ENCODE measurements at places on chromosomes 3 and 15. TPM values are rescaled to one million over a fixed set of nuclear protein-coding genes. Genes with fewer than 3 reads are reported as not detected.

GPR62 gene
- 0.09 TPM for total RNA-seq

GRCh38 chr3:22349215-22349851 lies 598.3 kb upstream of the ZNF385D start:
- DNase-seq = no peak

DNA sequence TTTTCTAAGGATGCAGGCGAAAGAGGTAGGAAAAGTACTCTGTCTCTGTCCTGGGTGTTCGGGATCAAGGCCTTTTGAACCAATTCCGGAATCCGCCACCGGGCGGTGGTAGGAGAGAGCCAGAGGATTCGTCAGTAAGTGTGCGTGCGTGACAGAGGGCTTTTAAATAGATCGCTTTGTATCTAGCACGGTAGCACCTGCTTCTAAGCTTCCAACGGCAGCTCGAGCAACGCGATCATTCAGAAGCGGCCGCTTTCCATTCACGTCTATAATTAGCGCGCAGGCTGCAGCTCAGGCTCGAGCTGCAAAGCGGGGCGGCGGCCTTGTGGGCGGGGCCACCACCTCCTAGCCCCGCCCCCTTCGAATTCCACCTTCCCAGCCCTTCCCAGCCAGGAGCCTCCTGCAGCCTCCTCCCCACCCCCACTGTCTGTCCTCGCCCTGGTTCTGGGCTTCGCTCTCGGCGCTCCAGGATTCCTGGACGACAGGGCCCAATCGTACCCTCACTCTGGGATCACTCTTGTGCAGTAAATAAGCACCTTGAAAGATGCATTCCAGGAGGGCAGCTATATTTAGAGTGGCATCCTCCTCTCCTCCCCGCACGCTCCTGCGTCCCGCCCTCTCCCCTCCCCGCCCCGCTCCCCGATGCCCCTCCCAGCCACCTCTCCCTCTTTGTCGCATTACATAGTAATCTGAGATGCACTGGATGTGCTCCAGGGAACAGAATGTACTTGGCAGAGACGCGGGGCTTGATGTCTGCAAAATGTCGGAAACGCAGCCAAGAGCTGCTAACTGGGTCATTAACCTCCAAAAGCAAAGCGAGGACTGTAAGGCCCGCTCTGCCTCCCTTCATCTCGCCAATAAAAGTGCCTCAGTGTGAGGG lies 224.1 kb upstream of the TPRG1 start:
- DNase-seq = peak; percentile 95

THSD4 gene
- 36.3 TPM for total RNA-seq

DNA sequence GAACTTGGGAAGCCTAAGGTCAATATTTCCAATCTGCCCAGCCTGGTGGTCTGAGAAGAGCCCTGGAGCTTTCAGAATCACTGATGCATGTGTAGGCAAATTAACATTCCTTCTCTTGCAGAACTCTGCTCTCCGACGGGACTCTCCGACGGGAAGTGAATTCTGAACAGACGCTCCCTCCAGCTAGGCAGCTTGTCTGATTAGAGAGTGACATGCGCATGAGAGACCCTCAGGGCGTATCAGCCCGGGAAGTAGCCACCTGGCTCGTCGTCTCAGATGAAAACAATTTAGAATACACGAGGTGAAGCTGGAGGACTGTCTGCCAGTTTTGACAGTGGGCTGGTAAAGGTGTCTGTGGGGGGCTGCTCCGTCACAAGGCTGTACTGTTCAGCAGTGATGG lies 103.1 kb downstream of the DGKG start:
- peak; percentile 60 for DNase-seq

DNA sequence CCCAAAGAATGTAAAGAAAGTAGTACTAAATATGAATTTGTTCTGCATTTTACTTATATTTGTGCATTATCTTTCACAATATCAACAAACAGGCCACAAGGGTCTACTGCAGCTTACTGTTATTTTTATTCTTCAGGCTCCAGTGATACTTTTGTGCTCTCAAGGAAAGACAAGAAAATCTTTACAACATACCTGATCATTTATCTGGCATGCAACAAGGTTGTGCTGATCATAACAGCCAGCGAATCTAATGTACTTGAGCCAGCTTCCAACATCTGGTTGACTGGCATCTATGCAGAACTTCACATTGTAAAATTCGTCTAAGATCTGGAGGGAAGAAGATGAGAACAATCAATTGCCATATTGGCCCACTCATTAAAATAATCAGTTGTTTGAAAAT lies 520.0 kb downstream of the MECOM start:
- DNase-seq = peak; percentile 53

DNA sequence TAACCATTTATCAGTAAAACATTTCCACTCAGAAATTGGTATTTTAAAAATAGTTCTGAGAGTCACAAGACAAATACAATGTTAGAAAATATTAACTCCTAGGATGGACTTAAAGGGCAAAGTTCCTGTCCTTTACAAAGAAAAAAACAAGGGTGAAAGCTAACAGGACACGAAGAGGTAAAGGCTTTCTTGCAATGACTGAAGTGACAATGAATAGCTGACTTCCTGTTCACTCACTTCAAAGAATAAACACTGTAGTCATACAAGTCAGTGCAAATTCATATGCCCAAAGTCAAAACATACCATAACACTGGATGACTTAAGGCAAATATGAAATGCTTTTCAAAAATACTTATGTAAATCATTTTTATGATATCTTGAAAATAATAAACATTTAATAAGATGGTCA lies 1389.8 kb upstream of the ALCAM start:
- no peak for DNase-seq

DNA sequence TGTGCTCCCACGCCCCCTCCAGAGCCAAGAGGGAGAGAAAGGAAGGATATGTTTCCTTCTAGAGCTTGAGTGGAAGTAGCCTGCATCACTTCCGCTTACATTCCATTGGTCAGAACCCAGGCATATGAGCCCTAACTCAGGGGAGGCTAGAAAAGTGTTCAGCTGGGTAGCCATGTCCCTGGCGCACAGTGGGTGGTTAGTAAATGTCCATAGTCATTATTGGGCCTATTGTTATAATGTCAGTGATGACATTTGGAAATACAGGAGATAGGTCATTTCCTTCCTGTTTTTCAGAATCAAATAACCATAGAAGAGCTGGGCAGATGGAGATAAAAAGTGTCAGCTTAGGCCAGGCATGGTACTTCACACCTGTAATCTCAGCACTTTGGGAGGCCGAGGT lies 27.3 kb downstream of the CD276 start:
- DNase-seq = no peak

- no peak for DNase-seq
These were observed 5.7 kb downstream of the GRM2 start for GRCh38 chr3:51712511-51712931.

NBEAL2 gene
- 82.8 TPM for total RNA-seq

- DNase-seq = peak; percentile 83
These were observed 36.2 kb upstream of the COL6A6 start for GRCh38 chr3:130480736-130481135.

DNA sequence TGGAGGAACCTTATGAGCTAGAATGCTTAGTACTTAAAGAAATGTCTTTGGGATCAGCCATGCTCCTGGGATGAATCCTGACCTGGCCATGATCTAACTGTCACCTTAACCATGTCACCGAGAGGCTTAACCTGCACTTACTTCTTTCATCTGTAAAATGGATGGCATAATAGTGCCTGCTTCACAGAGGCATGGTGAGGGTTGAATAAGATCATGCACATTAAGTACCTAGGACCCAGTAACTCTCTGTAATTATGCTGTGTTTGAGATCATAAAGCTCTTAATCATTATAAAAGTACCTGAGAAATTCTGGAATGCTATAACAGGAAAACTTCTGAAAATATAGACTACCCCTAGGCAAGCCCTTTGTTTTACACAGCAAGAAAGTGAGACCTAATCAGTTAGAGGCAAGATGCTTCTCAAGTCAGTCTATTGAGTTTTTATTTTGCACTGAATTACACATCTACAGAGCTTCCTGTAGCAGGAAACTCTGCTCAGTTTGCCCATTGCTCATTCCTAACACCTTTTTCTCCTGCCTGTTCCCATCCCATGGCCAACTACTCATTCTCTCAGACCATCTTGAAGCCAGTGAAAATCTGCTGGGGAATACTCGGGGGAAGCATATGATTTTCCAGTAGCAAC lies 1015.5 kb upstream of the CFAP20DC start:
- DNase-seq = no peak

DNA sequence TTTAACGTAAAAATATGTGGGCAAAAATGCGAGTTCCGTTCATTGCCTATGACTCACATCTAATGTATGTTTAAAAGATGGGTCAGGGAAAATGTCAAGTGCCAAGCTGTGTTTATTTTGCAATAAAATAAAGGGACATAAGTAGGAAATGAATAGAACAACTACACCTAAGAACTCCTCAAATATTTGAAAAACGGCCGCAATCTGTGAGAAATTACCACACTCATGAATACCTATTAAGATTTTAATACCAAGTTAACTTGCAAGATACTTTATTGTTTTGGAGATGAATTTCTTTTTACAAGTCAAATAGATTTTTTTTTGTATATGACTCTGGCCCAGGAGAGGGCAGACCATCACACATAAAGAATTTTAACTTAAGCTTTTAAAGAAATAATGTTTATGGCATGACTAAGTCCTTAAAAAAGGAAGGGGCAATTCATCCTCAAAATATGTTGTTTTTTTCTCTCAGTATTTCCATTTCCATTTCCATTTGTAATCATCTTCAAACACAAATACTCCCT lies 152.7 kb downstream of the SUCNR1 start:
- DNase-seq = no peak

DNA sequence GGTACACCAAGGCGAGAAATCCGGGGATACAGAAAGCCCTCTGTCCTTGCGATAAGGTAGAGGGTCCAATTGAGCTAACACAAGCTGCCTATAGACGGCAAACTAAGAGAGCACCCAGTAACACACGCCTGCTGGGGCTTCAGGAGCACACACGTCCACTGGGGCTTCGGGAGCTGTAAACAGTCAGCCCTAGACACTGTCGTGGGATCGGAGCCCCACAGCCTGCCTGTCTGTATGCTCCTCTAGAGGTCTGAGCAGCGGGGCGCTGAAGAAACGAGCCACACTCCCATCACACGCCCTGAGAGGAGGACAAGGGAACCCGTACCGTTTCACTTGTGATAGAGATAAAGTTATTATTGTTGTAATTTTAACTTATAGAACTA lies 486 bp downstream of the SAMMSON start:
- no peak for DNase-seq

GRCh38 chr15:59622289-59622688 lies 10.7 kb downstream of the GCNT3 start:
- DNase-seq = peak; percentile 16

DNA sequence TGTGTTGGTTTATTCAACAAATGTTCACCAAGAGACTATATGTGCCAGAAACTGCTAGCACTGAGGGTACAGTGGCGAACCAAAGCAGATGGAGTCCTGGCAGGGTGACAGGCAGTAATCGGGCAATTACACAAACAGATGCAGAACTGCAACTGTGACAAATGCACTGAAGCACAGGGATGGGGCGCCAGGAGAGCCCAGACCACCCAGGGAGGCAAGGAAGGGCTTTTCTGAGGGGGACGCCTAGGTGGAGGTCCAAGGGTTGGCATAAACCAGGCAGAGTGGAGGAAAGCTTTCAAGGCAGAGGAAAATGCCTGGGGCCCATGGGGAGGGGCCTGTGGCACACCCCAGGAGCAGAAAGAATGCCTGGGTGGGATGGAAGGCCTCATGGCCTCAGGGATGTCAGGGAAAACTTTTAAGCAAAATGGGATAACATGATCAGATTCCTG lies 5.5 kb downstream of the DIS3L start:
- DNase-seq = no peak

GRCh38 chr15:85030301-85030929 lies 48.8 kb downstream of the PDE8A start:
- no peak for DNase-seq

DNA sequence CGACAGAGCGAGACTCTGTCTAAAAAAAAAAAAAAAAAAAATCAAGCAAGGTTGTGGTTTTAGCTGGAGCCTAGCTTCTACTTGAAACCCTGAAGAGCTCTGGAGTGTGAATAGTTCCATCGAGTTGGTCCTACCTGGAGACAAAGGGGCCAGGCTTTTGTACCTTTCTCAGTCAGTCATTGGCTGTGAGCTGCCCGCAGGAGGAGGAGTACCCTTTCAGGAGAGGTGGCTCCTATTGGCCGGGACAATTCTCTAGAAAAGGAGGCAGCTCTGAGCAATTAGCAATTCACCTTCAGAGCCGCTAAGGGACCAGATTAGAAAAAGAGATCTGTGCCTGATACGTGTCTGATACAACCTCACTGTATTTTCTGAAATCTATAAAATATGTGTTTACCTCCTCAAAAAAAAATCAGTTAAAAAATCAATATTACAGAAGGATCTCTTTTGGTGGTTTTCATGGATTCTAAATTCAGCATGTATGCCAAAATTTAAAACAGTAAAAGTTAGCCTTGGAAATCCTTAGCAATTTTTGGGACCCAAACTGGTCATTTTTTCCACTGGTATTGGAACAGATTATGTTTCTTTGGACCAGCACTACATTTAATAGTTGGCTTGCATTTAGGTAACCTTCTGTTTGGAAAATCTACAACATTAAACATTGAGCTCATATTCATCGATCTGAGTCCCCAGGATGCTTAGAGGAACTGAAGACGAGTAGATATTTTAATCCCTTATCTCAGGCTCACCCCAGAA lies 29.7 kb upstream of the PDCD6IP start:
- no peak for DNase-seq

DNA sequence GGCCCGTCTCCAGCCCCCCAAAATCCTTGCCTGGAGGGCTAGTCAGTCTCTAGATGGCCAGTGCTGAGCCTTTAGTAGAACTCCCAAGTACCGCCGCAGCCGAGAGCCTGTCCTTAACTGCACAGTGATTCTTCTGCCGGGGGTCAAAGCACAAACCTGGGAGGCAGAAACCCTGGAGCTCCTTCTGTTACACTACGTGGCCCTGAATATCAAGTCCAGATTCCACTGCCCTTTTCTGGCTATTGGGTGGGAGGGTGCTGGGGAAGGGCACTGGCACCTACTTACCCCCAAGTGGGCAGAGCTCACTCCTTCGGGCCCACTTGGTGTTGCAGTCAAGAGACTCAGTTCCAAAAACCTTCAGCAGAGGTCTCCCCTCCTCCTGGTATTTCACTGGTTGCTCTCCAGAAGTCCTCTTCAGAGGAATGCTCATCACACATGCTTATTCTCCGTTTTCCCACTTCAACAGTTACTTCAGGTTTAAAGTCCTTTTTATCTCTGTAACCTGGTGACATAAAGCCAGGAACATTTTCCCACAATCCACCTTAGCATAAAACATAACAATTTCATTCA lies 10.8 kb downstream of the PDHB start:
- DNase-seq = peak; percentile 45

DNA sequence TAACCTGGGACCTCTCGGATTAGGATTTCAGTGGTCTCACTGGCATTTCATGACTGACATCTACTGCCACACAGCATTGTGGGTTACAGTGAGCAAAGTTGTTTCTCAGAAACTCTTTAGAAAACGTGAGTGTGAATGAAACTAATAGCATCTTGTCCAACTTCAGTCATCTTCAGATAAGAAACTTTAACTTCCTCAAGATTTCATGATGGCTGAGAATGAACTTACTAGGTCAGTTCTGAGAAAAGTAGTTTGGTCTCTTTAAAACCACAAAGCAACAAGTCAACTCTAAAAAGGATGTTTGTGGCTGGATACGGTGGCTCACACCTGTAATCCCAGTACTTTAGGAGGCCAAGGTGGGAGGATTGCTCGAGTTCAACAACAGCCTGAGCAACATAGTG lies 14.2 kb upstream of the HOMER2 start:
- no peak for DNase-seq

GRCh38 chr3:79245284-79246138 lies 522.3 kb downstream of the ROBO1 start:
- no peak for DNase-seq

ATP10A gene
- total RNA-seq = 6.8 TPM

CACNA2D2 gene
- 3.6 TPM for total RNA-seq
